ENCODE measurements at places on chromosomes 1 and 21.

DNA sequence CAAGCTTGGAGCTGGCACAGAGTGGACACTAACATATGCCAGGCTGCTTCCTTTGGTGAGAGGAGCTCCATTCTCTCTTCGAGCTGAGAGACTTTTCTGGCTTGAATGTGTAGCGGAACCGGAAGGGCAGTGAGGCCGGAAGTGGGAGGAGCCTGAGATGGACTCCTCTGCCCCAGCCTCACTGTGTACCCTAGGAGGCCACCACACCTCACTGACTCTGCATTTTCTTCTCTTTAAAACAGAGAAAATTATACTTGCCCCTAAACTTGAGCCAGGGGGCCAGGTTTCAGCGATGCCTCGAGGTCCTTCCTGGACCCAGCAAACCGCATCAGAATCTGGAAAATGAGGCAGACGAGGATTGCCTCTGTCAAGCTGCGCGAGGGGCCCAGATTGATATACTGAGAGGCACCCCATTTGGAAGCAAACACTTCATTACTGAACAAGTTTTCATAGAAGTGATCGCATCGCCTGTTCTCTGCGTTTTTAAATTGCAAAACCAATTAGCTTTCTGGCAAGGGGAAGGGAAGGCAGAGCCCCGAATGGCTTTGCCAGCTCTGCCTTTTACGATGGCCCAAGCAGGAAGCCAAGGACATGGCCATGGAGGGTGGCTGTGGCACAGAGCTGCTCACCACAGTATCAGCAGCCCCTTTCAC is 708.1 kb downstream of the PTPRU start:
- DNase-seq: no peak

GRCh38 chr1:208791456-208791855 is 547.3 kb upstream of the PLXNA2 start:
- no peak for DNase-seq

DNA sequence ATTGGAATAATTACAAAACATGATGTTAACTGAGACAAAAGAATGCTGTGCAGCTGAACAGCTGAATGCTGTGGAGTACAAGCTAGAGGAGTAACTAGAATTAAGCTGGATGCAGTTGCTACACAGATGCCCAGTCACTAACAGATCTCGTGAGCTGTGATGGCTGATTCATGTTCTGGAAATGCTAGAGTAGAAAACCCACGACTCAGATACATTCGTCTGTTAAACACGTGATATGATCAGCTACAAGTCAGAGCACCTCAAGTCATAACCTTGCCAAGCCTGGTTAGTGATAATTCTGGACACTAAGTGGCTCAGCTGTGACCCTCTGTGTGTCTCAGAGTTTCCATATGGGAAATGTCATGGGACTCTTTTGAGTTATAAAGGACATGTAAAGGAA is 89.7 kb upstream of the ESRRG start:
- no peak for DNase-seq

DNA sequence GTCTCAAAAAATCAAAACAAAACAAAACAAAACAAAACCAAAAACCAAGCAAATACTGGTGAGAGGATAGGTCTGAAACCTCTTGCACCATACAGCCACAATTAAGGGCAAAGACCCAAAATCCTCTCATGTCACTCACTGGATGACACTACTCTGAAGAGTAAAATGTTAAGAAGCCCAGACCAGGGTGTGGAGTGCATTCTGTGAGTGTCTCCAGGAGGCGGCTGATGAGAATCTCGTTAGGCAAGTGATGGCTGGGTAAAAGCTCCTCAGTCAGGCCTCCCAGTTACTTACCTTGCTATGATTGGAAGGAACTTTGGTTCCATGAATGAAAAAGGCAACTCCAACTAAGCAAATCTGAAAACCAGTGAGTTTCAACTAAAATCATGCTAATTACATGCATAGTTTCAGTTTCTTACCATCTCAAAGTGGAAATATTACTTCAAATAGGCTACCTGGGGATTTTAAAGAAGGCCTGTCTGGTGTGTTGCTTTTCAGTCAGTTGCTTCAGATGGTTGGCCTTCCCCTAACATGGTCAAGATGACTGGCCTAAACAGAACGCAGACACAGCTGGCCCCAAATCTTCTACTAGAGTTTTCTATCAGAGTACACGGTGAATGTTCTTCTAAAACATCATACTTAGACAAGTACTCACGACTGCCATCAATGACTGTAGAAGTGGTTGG is 95.1 kb downstream of the KIAA0319L start:
- DNase-seq: no peak

DNA sequence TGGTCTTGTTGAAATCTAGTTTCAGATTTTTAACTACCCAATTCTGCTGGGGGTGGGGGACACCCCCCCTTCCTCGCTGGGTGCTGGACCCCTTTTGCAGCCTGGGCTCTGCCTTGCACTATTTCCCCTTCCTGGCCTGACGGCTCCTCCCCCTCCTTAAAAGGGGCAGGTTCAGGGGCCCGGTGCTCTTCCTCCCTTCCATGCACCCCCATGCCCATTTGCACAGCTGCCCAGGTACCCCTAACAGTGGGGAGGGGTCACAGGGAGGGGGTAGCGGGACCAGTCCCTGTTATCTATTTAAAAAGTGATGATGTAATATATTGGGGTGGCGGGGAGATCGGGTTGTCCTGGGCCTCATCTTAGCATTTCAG is 15.3 kb downstream of the ZBTB7B start:
- no peak for DNase-seq
